ENCODE measurements at places on chromosomes 7 and 10.

GRCh38 chr7:133135451-133135850, 53.6 kb upstream of the CHCHD3 start:
- no peak for DNase-seq

DNA sequence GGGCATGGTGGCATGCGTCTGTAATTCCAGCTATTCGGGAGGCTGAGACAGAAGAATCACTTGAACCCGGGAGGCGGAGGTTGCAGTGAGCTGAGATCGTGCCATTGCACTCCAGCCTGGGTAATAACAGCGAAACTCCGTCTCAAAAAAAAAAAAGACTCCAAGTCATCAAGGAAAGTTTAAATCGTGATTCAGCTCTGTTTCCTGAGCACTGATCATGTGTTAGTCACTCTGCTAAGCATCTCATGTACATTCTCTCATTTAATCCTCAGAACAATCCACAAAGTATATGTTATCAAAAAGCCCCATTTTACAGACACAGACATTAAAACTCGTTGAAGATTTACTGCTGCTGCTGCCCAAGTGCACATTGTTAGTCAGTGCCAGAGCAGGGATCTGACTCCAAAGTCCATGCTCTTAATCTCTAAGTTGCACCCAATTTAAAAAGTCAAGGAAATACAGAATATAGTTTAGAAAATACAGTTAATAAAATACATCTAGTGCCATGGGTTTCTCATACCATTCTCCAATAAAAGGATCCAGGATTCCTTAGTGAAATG, 6.2 kb downstream of the PIK3AP1 start:
- DNase-seq, result no peak

DNA sequence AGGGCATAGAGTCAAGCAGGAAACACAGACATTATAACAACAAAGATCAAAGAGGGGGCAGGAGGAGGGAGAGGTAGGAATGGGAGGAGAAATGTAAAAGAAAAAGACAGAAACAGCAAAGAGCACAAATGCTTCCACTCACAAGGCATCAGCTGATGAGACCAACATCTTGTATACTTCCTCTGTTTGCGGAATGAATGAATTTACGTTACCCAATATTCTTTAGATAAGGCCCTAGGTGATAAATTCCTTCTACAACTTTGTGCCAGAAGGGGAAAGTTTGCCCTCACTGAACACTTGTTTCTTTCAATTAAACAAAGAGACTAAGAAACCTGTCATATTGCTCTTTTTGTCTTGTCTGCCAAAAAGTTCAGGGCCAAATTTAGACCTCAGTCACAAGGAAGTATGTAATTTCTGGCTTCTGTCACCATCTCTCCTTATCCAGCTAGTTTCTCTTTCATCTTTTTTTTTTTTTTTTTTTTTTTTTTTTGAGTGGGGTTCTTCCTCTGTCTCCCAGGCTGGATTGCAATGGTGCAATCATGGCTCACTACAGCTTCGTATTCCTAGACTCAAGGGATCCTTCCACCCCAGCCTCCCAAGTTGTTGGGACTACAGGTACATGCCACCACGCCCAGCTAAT, 116.4 kb upstream of the NANOS1 start:
- no peak for DNase-seq

GRCh38 chr10:9102026-9102425, 1047.5 kb downstream of the GATA3 start:
- no peak for DNase-seq

GRCh38 chr10:80452069-80452468, 2.0 kb upstream of the TSPAN14 start:
- no peak for DNase-seq

DNA sequence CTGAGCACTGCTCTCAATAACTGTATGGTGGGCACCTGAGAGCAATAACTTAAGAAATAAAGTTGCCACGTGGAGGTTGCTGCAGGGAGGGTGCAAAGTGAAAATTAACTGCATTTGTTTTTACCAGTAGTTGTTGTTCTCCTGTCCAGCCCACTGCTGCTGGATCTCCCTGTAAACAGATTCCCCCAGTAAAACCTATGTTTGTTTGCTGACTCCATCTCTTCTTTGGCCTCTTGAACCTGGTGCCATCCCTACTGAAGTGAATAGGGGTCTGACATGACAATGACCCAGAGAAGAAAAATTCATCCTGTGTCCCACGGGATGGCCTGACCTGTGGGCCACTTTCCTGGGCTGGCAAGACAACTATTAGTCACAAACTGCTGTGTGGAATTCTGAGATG, 1.7 kb downstream of the MBL2 start:
- no peak for DNase-seq

GRCh38 chr10:47043928-47044538, 132.8 kb downstream of the PTPN20 start:
- DNase-seq, result no peak

DNA sequence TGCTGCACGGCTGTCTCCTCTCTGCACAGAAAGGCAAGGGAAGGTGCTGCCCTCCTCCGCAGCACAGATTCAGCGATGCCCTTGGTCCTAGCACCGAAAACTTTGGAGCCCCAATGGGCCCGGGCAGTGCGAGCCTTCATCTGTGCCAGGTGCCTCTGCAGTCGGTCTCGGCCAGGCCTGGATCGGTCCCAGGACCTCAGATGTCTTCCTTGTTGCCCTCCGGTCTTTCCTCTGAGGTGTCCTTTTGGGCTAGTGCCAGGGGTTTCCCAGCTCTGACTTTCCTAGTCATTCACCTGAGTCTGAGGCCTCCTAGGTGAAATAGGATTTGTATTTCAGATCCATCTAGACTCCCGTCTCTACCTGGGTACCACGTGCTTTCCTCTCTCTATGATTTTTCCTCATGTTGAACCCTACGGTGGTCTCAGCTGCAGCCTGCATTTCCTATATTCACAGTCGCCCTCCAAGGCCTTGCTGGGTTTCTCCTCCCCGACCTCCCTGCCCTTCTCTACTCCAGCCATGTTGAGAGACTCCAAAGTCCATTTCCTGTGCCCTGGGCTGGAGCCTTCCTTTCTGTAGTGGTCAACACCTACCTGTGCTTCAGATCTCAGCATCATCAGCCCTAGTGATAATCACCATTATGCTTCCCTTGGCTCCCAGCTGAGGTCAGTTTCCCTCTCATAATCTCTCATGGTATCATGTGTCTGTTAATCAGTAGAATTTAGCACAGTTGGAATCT, 92.0 kb upstream of the PRSS58 start:
- no peak for DNase-seq
